ENCODE measurements at places on chromosomes 3 and 15. TPM values are rescaled to one million over a fixed set of nuclear protein-coding genes. Genes with fewer than 3 reads are reported as not detected.

GRCh38 chr3:11508346-11509172 lies 135.2 kb downstream of the VGLL4 start:
- DNase-seq: no peak

GRCh38 chr3:50676031-50676705 lies 1.4 kb downstream of the DOCK3 start:
- no peak for DNase-seq

DNA sequence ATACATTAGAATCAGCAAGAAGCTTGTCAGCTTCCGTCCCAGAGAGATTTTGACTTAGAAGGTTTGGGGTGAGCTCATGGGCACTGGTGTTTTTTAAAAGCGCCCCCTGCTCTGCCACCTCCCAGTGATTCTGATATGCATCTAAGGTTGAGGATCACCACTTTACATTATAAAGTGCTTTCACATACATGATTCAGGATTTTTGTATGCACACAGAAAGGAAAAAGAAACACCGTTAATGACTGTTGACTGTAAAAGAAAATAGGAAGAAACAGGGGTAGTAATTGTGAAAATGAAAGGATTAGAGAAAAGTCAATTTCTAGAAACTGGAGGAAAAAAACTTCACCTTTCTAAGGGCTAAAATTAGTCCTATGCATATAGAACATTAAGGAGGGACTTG lies 104.9 kb upstream of the ZBED2 start:
- DNase-seq: no peak

GRCh38 chr15:31609258-31609681 lies 282.6 kb downstream of the KLF13 start:
- DNase-seq: no peak

DNA sequence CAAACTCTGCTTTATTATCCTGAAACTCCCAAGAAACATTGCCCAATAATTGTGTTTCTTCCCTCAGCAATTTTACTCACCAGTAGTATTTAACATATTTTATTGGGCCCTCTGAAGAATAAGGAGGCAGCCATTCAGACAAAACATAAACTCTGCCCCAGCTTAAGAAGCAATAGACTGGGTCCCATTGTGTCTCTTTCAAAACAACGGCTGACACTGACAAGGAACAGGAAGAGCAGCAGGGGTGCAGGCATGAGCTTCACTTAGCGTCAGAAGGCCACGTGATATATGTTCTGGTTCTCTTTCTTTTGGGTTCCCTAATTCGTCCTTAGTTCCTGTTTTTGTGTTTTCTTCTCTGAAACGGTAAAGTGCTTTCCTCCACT lies 242.3 kb downstream of the FHIT start:
- no peak for DNase-seq

DNA sequence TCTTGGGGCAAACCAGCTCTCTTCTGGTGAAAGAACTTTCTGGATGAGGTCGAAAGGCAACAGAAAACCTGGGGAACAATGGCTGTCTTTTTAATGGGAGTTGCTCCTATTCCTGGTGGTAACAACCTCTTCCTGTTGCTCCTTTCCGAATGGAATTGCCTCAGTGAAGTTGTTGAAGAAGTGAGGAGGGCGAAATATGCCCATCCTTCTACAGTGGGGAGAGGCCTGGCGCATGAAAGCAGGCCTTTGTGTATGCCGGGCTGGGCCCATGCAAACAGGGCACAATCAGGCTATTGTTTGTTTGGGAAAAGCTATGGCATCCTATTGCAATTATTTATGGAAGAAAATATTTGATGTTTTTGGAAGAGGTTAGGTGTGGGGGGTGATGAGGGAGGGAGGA lies 166.9 kb downstream of the IGF1R start:
- no peak for DNase-seq

GRCh38 chr3:13167064-13167743 lies 94.0 kb upstream of the IQSEC1 start:
- DNase-seq: no peak

DNA sequence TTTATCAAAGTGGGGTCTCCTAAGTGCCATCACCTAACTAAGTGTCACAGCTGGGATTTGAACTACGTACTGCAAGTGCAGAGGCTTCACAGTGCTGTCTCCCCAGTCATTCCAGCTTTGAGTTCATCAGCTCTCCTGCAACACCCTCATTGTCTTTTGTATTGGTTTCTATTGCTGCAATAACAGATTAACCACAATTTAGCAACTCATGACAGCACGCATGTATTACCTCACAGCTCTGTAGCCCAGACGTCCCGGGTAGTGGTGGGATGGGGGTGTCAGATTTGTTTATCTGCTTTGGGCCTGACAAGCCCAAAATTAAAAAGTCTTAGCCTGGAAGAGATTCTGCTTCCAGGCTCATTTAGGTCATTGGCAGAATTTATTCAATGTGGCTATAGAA lies 220.5 kb upstream of the LRRN1 start:
- DNase-seq: no peak

DNA sequence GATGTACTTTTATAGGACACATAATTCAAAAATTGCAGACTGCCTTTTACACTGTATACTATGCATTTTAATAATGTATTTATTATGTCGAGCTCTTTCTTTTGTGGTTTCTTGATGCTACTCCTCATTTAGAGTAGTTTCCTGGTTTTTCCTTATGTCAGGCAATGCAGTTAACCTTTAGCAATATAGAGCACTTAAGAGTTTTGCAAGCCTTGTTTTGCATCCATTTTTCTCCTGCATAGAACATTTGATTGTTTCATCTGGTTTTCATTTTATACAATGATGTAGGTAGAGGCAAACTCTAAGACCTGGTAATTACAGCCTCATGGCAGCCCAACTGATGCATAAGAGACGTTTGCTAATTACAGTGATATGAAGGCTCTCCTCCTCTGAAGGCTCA lies 86.3 kb downstream of the PDZRN3 start:
- DNase-seq: no peak

DNA sequence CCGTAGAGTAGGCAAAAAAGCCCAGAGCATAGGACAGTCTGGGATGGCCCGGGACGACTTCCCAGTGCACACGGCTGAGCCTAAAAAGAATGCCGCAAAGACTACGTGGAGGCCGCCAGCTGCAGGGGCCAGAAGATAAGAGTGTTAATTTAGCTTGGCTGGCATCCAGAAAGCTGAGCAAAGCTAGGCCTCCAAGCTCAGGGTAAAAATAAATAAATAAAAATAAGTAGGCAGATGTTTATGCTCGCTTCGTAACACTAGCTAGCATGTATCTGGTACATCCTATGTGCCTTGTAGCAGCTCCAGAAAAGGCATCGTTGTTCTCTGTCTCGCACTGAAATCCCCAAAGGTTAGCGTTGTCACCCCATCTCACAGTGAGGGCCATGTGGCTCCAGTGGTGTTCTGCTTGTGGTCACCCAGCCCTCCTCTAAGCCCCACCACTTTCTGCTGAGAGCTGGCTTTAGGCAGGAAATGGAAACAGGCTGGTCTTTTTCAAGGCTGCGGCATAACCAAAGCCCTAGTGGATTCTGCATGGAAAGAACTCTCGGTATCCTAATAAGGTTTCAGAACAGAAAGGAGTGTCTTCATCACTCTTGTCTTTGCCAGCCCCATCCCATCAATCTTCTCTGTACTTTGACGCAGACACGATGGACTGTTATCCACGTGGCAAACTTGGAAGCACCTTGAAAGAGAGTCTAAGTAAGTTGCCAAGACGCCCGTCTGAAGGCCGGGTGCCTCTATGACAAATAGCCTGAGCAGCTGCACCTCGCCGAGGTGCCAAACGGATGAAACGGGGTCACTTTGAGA lies 58.1 kb upstream of the MEF2A start:
- DNase-seq: peak; percentile 25

GRCh38 chr15:58355973-58356372 lies 75.8 kb upstream of the LIPC start:
- DNase-seq: no peak

Gene C3orf85
- total RNA-seq: not detected

Gene GOLGA8J
- 1.1 TPM for total RNA-seq

Measured in prostate gland (tissue), 2 donors.